ENCODE measurements at places on chromosomes 5 and 9.

- DNase-seq, result no peak
Measured at GRCh38 chr9:36911601-36912412, 122.3 kb downstream of the PAX5 start.

- no peak for DNase-seq
Measured at GRCh38 chr5:71738662-71739361, 19.7 kb downstream of the CARTPT start.

DNA sequence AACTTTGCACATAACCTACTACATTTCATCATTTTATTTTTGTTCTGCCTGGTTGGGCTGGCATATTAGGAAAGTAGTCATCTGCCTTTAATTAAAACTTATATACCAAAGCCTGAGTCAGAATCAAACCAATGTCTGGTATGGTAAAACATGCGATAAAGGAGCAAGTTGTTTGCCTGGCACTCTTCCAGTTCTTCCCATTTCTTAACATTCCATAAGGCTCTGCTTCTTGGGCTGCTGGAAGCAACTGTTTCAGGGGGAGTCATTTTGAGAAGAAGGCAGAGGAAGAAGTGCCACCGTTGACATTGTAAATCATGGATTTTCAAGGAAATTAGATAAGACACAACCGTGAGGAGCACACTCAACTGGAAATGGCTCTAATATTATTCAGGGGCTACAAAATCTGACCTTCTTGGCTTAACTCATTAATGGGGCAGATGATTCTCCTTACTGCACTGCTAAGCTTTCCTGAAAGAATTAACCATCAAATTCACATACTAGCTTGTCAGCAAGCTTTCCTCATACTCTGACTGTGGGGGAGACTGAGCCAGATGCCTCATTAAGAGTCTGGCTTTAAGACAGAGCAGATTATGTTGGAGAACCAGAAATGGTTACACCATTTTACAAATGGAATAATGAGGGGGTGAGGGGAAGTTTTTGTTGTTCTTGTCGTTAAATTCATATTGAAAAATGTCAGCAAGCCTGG is 391.0 kb downstream of the TMEM232 start:
- no peak for DNase-seq

DNA sequence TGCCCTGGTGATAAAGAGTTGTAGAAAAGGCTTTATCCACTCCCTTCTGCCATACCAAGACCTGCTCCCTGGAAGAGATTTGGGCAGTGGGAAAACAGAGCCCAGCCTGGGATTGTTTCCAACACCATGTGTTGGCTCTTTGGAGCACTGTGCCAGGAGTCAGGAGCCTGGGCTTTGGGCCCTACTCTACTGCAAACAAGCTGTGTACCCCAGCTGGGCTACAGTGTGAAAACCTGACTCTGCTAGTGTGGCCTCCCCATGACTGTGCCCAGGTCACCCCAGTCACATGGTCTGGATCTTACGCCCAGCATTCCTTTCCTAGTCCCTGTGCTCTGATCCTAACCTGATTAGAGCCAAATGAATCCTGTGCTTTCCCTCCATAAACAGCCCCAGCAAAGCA is 39.3 kb upstream of the SHB start:
- no peak for DNase-seq

GRCh38 chr5:65924366-65925043 is 1.9 kb upstream of the ERBIN start:
- DNase-seq, result no peak

DNA sequence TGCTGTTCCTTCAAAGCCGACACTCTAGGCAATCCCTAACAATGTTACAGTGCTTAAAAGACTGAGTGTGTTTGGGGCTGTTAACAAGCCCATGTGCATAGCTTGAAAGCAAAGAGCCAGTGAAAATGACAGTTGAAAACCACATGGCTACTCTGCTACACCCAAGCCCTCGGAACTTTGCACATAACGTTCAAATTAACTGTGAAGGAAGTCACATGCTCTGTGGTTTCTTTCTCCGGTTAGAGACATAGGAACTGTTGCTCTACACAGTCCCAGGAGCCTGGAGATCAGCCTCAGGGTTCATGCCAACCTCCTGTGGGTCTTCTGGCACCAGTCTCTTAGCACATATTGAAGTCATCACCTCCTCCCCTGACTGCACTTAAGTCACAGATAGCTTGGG is 51.1 kb downstream of the C9orf152 start:
- no peak for DNase-seq

GRCh38 chr5:95591490-95591901 is 28.4 kb upstream of the GPR150 start:
- DNase-seq, result no peak

GRCh38 chr9:92324431-92324830 is 719 bp downstream of the NOL8 start:
- DNase-seq, result no peak

DNA sequence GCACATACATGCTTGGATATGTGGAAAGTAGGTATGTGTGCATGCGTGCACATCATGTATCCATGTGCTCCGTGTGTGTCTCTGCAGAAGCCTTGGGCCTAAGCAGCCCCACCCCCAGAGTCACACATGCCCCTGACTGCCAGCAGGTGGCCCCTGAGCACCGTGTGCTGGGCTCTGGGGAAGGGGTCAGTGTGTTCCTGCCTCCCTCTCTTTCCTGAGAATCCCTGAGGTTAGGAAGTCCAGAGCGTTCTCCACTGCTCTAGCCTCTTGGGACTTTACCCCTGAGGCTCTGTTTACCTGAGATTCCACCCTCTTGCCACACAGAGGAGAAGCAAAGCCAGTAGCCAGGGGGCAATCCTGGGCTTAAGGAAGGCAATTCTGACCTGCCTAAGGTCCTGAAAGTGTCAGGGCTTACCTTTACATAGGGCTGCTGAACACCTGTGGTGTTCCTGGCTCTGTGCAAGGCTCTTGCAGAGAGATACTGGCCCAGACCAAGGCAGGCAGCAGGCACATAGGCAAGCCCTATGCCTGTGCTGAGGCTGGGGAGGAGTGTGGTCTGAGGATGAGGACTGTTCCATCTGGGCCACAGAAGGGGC is 207.3 kb downstream of the TMEM38B start:
- peak; percentile 53 for DNase-seq

GRCh38 chr9:33517373-33517772 is 6.7 kb upstream of the ANKRD18B start:
- DNase-seq, result no peak

GRCh38 chr9:4569101-4569500 is 78.8 kb downstream of the SLC1A1 start:
- no peak for DNase-seq

DNA sequence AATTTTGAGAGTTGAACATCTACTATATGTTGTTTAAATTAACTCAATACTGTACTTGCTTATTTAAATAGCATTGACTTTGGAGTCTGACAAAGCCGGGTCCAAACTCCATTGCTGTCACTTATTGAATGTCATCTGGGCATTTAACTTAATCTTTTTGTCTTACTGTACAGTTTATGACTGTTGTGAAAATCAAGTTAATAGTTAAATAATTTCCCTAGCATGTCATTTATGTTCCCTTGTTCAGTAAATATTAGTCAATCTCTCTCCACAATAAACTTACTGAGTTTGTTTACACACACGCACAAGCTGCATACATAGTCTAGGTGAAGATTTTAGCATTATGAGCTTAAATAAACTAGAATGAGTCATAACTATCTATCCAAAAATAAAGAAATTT is 6.3 kb upstream of the UGCG start:
- no peak for DNase-seq

- DNase-seq, result peak; percentile 31
Measured at GRCh38 chr5:170228762-170229435, 3.9 kb upstream of the C5orf58 start.

DNA sequence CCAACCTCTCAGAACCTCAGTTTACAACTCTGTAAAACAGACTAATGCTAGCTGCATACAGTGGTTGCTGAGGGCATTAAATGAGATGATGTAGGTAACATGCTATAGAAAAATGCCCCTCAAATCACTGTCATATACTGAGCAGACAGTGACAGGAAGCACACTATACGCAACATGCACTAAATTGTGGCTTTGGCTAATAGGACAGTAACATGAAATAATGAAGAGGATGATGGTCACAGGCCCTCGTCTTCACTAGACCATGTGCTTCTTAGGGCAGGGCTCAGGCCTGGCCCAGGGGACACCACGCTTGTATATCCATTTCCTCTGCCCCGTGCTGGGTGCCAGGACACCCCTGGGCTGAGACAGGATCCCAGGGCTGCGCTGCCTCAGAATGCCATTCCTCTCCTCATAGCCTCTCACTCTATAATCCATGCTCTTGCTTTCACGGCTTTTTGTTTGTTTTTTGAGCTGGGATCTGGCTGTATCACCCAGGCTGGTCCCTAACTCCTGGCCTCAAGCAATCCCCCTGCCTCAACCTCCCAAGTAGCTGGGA is 18.9 kb downstream of the CSF1R start:
- no peak for DNase-seq

- DNase-seq, result no peak
Measured at GRCh38 chr5:146667633-146668272, 151.8 kb upstream of the GPR151 start.

DNA sequence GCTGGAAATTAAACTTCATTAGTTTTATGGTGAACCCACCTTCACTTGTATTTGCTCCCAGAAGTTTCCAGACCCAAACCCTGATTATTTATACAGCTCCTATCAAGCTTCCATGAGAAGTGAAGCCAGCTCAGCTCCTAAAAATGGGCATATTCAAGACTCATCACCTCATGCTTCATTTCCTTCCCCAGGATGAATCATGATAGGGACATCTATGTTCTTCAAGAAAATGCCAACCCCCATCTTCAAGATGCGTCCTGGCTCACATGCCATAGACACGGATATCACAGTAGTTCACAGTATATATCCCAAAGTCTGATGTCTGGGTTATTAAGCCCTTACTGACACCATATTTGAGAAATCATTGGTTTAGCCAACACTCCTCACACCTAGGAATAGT is 217.6 kb downstream of the NPR3 start:
- no peak for DNase-seq

GRCh38 chr5:62283005-62283404 is 23.0 kb upstream of the KIF2A start:
- DNase-seq, result no peak

- DNase-seq, result no peak
Measured at GRCh38 chr5:40465416-40465815, 214.3 kb upstream of the PTGER4 start.

- peak; percentile 37 for DNase-seq
Measured at GRCh38 chr5:154755361-154756008, at the start of gene LARP1. LARP1 (plus strand) TSS chr5:154755377; CDS start chr5:154755758, 381 bp downstream.

GRCh38 chr5:93346301-93346700 is 234.7 kb downstream of the NR2F1-AS1 start:
- no peak for DNase-seq

DNA sequence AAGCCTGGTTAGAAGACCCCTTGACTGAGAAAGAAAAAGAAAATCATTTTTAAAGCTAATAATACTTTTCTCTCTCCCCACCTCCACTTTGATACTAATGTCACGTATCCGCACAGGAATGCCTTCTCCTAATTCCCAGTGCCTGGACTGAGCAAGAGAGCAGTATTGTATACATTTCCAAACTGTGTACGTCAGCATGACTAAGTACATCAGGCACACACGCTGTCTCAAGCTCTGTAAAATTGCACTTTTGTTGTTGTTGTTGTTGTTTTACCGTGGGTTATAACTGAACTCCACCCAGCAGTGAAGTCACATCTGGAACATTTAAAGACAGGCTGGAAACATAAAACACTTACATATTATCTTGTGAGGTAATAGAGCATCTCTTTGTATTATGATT is 407.6 kb downstream of the DNAH5 start:
- DNase-seq, result no peak

GRCh38 chr9:99112750-99113413 is 8.0 kb downstream of the TGFBR1 start:
- DNase-seq, result no peak

DNA sequence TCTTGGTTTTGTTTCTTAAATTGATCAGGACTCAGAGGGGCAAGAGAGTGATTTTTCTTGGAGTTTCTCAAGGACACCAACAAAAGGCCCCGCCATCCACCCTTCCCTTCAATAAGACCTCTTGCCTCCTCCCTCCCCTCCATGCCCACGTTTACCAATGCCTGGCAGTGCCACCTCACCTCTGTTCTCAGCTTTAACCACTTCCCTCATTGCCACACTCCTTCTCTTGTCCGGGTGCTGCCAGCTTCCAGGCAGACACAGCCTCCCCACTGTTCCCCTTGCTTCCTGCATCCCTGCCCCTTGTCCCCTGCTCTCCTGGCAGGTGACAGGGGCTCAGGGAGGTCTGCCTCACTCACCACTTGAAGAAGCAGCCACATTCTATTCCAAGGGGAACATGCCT is 90.8 kb downstream of the LHX2 start:
- no peak for DNase-seq
